SHP77 treated with DMSO at 0.1 percent for 48 hours (cell line): ENCODE measurements at places on chromosomes 3 and 15.

GRCh38 chr3:140708815-140709214, 31.0 kb downstream of the TRIM42 start:
- DNase-seq = no peak

- DNase-seq = no peak
These were observed 99.1 kb downstream of the DAPK2 start for GRCh38 chr15:63947228-63947627.

DNA sequence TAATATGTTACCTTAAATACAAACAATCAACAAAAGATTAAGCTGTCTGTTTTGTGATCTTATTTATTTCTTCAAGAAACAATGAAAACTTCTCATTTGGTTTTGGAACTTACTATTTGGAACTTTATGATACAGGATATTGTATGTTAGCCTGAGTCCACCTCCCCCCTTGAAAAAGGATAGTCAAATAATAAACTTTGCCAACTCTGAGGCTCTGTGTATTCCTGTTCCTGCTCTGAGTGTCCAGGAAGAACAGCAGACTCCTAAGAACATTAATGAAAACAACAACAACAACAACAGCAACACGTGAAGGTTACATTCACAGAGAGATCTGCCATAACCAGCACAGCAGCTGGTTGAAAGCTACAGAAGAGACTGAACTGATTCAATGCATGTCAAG, 108.1 kb upstream of the AADACL2 start:
- no peak for DNase-seq

DNA sequence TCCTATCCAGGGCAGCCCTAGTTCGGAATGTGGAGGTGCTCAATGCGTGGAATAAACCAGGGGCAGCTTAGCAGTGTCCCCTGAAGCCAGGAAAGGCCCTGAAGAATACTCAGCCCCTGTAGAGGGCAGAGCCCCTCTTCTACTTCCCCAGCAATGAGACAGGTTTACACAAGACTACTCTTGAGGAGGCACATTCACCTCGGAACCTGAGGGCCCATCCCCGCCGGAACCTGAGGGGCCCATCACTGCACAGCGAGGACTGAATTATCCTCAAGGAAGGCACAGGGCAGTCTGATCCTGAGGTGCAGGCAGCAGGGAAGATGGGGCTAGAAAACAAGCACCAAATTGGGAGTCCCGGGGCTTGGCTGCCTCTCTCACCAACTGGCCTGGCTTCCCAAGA, 22.2 kb downstream of the CCDC13 start:
- no peak for DNase-seq

- DNase-seq = no peak
These were observed 1255.7 kb downstream of the ZPLD1 start for GRCh38 chr3:103690536-103690935.

DNA sequence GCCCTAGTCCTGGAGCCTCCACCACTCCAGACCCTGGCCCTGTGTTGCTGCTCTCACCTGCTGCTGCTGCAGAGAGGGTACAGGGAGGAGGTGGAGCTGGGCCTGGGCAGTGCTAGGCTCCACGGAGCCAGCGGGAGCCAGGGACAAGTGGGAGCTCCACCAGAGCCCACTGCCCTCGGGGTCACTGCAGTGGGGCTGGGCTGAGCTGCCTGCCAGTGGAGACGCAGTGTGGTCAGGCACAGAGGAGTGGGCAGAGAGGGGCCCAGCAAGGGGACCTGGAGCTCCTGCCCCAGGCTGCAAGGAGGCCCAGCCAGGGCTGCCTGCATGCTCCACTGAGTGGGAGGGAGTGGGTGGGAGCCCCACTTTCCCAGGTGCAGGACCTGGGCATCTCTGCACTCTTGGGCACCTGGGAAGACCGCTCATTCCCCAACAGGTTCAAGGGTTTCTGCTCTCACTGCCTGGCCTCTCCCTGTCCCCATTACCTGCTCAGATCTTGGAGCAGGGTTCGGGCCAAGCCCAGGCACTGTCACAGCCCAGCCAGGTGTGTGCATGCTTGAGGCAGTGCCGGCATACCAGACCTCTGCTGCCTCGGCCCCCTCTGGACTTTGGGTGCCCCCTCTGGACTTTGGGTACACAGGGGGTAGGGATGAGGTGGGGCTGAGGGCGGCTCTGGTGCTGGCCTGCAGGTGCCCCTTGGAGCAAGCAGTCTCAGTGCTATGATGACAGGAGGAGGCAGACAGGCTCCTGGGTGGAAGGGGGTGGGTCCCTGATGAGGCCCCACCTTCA, 308.0 kb downstream of the DOCK3 start:
- no peak for DNase-seq

DNA sequence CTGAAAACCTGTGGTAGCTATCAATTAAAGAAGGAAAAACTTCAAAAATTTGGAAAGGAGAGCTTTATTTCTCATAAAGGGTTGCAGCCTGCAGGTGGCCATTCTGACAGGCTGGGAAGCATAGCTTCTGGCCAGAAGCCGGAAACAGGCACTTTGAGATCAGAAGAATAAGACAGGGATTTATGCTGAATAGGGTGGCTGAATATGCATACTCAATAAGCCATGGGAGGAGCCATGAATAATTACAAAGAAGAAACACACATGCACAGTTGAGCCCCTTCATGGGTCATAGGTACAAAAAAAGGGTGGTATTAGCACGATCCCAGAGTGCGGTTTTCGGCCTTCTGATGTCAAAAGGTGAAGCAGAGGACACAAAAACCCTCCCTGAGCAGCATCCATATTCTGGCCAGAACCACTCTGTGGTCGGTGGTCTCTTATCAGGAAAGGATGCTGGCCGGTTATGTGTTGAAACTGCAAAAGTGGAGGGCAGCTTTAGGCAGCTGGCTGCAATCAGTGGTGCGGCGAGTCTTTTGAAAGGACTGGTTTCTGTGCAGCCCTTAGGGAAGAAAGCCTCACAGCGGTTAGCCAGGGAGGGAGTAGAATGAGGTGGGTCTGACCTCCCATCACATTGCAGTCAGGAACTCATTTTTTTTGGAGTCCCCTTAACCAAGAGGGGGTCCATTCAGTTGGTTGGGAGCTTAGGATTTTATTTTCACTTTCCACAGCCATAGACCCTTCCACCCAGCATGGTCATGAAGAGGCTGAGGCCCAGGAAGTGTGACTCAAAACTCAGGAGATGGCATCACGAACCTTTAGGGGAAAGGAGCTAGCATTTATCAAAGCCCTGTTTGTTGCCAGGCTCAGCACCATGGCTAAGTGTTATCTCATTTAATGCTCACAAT, 34.7 kb upstream of the CCDC174 start:
- no peak for DNase-seq

DNA sequence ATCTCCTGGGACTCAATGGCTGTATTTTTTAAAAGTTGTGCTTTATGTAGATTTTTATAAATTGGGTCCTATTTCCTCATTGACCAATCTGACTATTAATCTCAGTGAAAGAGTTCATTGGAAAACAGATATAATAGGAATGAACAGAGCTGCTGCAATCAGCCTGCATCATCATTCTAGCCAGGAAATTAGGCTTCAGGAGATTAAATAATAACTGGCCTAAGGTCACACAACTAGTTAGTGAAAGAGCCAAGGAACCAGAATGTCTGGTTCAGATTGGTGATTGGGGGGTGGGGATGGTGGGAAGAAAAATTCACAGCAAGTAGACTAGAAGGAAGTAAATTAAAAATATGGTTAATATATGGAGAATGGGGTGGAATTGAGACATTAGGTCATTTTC, 180.9 kb upstream of the ROPN1 start:
- DNase-seq = no peak

- DNase-seq = no peak
These were observed 94.4 kb downstream of the DNAJB8 start for GRCh38 chr3:128372281-128372680.

DNA sequence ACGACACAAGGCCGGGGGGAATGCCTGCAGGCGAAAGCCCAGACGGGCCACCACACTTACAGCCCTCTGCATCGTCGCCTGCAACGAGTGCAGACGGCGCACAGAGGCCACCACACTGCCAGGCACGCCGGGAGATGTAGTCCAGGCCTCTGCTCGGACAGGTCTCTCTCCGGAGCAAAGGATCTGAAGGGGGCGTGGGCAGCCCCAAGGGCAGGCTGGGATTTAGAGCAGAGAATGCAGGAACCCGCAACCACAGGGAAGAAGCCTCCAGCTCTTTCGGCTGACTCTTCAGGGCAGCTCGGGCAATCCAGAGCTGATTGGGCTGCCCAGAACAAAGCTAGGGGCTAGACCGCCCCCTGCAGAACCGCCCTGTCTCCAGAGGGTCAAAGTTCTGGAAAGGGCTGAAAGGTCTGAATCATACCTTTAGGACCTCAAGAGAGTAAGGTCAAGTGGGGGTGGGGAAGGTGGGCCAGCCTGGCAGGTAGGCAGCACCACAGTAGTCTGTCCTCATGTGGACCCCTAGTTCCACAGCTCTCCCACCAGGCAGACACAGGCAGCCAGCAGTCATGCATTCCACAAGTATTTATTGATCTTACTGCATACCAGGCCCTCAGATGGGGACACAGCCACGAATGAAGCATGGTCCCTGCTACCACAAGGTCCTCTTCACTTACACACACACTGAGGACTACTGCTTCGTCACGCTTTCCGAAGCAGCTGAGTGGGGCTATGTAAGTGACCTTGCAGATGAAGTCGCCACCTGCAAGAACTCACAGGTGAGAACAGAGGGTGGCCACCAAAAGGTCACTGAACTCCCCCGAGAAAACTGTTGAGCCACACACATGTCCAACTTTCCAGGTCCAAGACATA, at the start of gene AMT:
Gene AMT (minus strand): TSS at position 95 of the 870 bp plus-strand sequence. CDS start 23 bp downstream, at position 72.
- no peak for DNase-seq

DNA sequence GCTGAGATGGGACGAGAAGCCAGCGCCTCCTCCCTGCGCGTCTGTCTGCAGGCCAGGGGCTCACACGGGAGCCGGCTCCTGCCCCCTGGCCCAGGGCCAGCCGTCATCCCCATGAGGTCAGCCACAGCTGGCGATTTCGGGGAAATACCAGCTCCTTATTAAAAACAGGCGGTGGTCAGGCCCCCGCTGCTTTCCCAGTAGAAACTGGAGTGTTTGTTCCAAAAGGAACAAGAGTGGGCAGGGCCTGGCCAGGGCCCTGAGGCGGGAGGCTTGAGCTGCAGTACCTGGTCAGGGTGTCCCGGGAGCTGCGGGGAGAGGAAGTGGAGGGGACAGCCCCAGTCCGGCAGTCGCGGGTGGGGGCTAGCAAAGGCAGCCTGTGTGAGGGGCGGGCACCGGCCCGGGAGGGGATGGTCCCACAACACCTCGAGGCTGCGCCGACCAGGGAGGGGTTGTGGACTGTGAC, 17.8 kb downstream of the MYL3 start:
- DNase-seq = peak; percentile 24
